ENCODE measurements at places on chromosomes 6 and 20.

DNA sequence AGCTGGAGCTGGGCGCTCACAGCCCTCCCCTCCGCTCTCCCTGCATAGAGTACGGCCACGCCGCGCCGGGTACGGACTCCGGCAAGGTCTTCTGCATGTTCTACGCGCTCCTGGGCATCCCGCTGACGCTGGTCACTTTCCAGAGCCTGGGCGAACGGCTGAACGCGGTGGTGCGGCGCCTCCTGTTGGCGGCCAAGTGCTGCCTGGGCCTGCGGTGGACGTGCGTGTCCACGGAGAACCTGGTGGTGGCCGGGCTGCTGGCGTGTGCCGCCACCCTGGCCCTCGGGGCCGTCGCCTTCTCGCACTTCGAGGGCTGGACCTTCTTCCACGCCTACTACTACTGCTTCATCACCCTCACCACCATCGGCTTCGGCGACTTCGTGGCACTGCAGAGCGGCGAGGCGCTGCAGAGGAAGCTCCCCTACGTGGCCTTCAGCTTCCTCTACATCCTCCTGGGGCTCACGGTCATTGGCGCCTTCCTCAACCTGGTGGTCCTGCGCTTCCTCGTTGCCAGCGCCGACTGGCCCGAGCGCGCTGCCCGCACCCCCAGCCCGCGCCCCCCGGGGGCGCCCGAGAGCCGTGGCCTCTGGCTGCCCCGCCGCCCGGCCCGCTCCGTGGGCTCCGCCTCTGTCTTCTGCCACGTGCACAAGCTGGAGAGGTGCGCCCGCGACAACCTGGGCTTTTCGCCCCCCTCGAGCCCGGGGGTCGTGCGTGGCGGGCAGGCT lies 4.6 kb downstream of the KCNK15 start:
- DNase-seq, result no peak

GRCh38 chr6:170212956-170213636 lies 77.8 kb downstream of the DLL1 start:
- DNase-seq, result no peak

DNA sequence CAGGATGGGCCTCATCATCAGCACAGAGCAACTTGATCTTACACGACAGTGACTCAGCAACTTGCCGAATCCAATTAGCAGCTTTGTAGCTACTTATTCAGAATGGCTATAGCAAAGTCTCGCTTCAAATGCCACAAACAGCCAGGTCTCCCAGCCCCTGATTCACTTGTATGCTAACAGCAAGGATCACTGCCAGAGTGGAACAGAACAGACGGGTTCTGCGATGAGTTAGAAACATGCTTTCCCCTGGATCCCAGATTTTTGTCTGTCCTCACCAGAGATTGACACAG lies 254.4 kb downstream of the NRN1 start:
- no peak for DNase-seq

DNA sequence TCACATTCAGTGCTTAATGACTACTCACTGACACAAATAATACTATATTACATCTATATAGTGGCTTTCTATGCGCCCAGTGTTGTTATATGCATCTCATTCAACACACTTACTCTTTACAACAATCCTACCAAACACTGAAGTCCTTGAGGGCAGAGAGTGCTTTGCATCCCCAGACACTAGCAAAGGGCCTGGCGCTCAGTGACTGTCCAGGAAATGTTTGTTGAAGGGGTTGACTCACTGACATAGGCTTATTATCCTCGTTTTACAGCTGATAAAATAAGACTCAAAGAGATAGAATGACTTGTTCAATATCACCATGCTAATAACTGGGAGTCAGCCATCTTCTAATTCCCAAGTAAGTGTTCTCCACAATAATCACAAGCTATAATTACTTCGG lies 163.3 kb downstream of the ARHGAP18 start:
- no peak for DNase-seq

- no peak for DNase-seq
Measured at GRCh38 chr20:19520261-19520660, 237.8 kb upstream of the RIN2 start.

DNA sequence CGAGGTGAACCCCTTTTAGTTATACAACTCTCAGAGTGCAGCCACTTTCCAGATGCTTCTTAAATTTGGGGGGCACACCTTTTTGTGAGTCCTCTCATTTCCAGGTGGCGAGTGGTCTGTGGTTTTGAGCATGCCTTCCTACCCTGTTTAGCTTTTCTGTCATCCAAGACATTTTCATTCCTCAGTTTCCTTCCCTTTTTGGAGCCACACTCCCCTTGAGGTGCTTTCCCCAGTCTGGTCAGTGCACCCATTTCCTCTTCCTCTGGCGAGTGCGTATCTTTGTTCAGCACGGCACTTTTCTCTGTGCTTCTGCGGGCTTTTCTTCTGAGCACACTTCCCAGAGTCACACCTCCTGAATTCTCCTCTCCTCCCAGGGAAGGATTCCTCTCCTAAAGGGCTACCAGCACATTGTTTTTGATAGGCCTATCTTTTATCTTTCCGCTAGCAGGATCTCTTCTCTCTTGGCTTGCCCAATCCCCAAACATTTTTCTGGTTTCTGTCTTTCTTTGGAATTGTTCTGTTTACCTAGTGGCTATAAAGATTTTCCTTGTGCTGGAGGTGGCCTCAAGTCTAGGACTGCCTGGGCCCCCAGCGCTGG lies 1.4 kb downstream of the PHF20 start:
- no peak for DNase-seq

DNA sequence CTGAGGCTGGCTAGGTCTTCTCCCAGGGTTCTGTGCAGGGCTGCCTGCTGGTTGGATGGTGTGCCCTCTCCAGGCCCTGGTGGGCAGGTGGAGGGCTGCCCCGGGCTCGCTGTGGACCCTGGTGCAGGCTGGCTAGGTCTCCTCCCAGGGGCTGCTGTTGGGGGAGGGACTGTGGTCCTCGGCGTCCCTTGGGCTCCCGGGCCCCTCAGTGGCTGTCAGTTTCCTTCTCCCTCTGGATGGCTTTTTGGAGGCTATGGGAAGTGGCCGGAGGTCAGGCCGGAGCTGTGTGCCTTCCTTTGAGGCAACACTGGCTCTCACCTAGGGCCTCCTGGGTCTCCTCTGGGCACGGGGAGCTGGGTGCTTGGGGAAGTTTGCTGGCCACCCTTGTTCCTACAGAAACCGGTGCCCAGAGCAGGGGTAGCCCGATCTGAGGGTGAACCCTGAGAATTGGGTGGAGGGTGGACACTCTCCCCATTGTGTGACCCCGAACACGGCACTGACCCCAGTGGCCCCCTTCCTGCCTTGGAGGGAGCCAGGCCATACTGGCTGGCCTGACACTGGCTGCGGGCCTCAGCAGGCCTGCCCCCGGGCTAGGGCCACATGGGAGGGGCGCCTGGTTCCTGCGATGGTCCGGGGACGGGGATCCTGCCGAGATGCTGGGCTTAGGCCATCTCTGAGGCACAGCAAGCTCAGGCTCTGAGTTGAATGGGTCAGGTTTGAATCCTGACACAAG lies 3.8 kb upstream of the CABLES2 start:
- DNase-seq, result no peak

GRCh38 chr6:80173411-80173810 lies 66.9 kb downstream of the BCKDHB start:
- no peak for DNase-seq

DNA sequence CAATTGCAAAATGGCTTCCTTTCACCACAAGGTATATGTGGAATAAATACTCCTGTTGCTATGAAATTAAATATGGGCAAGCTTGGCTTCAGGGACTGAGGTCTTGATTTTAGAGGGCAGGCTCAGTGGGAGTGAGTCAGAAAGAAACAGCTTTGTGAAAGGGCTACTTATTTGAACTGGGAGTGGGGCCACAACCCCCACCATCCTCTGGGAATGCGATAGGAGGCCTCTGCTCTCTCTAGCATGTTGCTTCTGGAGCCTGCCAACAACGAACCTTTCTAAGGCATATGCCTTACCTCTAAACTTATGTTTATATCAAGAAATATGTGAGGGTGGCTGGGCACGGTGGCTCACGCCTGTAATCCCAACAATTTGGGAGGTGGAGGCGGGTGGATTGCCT lies 149.7 kb downstream of the LRRC1 start:
- no peak for DNase-seq
